ENCODE measurements at places on chromosomes 4 and X.

DNA sequence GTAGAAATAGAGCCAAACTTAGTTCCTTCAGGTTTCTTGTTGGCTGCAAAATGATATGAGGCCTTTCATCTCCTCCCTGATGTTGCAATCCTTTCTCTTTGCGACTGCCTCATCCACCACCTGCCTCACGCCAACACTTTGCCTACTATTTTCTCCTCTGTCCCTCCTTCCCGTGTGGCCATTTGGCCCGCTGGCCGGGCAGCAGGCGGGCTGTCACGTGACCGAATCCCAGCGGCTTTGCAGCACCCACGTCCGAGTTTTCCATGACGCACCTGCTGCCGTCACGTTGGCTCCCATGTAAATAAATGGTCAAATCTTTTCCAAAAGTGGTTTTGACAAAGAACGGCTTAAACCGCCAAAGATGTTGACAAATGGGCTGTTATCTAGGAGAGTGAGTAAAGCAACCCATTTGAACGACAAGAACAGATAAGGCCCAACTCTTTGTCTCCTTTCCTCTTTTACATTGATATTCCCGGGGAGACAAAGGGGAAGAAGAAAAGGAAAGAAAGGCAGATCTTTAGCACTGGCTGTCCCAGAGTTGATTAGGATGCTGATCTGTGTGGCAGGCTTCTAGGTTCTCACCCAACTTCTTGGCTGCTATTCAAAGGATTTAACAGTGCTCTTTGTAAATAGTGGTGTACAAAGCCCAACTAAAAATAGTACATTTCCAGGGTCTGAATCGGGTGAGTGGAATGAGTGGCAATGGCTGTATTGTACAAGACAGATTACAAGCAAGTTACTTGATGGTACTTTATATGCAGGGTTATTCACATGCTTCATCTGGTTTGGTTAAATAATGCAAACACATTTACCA is 174.2 kb upstream of the JADE1 start:
- no peak for ATAC-seq

DNA sequence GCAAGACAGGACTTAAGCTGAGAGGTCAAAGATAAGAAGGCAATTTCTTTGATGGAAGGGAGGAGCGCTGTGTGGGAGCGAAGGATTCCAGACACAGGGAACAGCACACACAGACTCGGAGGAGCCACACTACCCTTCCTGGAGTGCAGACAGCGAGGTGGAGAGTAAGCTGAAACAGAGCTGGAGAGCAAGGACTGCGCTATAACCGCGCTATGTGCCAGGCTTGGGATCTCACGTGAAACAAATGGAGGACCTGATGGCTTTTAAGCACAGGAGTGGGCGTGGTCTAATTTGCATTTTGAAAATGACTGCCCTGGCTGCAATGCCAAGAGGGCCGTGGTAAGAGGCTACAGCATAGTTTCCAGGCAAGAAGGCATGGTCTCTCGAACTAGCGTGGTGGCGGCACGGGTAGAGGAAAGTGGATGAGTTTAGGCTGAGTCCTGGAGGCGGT is 113.9 kb upstream of the SORBS2 start:
- ATAC-seq = no peak

DNA sequence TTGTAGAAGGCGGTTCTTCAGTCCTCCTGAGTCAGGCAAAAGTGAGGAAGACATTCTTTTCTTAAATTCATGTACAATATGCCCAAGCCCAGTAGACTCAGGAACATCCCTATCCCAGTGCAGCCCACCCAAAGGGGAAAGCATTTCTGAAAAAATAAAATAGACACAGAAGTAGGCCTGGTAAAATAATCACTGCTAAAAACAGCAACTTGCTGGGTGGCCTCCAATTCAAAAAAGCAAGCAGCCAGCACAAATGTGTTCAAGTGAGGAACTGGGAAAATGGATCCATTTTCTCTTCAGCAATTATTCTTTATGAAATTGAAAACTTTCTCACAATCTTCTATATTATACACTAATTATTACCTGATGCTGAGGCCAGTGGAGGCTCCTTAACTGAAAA is 165.4 kb downstream of the PCDH19 start:
- no peak for ATAC-seq

GRCh38 chr4:187227907-187228704 is 504.4 kb upstream of the FAT1 start:
- ATAC-seq = no peak

DNA sequence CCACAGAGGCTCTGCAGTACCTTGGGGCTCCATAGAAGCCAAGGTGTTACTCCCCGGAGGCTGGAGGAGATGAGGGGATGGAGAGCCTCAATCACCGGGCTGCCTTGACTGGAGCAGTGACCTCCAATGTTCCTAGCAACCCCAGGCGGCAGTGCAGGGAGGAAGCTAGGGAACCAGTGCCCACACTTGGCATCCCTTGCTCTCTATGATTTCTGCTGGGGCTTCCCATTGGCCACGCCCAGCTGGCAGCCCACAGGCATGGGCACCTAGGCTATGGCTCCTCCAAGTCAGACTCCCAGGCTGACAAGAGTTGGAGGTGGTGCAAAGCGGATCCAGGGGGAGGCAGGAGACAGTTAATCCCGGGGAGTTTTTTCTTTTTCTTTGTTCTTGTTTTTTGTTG is 229.7 kb downstream of the EVC2 start:
- no peak for ATAC-seq
